ENCODE measurements at places on chromosomes 1 and 21.

GRCh38 chr1:56655991-56656613, 11.0 kb downstream of the PRKAA2 start:
- DNase-seq, result no peak

DNA sequence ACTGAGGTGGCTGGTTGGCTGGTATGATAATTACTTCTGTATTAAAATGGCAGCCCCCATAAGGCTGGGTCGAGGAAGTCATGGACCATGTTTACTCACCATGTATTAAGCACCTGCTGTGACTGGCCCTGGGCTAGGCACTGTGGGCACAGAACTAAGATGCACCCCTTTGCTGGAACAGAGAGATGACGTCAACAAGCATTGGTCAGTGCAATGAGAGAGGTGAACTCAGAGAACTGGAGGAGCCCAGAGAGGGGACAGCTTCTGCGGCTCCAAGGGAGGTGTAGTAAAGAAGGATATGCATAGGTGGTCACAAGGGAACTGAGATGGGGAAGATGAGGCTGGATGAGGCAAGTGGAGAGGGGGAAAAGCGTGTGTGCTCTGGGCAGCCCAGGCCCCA, 88.7 kb downstream of the KAZN start:
- no peak for DNase-seq

DNA sequence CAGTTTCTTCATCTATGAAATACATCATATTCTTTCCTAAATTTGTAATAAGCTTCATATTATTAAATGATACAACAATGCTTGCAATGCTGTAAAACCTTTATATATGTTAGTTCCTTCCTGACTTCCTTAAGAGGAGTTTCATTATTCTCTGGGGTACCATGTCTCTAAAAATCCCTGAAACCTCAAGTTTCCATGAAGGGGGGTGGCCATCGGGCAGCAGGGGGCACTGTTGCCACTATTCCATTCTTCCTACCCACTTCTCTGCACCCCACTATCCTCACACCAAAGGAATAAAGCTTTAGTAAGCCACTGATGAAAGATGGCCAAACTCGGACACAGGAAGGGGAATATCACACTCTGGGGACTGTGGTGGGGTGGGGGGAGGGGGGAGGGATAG, 9.0 kb upstream of the DMRTB1 start:
- DNase-seq, result no peak

GRCh38 chr1:53414632-53415031, 44.6 kb upstream of the DMRTB1 start:
- DNase-seq, result no peak

DNA sequence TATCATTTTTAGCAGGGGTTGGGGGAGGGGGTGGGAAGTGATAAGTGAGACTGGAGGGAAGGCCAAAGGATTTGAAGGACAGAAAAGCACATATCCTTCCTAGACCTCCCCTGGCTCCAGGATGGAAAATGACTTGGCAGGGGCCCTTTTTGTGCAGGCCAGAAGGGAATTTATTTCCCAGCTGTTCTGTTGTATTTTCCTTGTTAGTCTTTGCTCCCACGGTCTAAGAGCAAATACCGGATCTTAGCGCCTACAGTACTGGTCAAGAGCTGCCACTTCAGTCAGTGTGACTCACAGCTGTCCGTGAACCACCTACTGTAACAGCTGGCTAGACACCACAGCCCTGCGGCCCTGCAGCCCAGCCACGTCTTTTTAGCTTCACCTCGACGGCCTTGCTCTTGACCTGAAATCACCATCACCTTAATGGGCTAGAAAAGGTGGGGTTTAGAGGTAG, 51.0 kb upstream of the ERRFI1 start:
- DNase-seq, result peak; percentile 94

DNA sequence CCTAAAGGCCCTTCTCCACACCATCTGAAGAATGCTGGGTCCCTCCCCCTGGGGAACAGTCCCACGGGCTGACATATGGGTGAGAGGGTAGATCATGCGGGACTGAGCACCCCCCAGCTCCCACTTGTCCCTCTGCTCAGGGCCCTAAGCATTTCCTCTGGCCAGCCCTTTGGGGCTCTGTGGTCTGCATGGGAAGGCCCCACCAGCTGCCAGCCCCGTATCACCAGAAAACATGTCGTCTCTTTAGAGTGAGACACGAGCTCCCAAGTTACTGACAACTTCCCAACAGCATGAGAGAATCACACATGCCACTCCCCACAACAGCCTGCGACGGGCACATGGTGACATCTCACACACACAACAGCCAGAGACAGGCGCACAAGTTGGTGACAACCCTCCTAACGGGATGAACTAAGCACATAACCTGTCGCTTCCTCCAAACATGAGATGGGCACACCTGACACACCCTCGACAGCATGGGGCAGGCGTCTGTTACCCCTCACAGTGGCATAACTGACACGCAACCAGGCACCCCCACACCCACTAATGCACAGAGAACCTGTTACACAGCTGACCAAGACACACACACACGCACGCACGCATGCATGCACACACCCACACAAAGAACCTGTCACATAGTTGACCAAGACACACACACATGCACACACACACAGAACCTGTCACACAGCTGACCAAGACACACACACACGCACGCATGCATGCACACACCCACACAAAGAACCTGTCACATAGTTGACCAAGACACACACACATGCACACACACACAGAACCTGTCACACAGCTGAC, 41.2 kb downstream of the AHDC1 start:
- no peak for DNase-seq

GRCh38 chr1:179025975-179026812, 500 bp downstream of the FAM20B start:
- peak; percentile 60 for DNase-seq

DNA sequence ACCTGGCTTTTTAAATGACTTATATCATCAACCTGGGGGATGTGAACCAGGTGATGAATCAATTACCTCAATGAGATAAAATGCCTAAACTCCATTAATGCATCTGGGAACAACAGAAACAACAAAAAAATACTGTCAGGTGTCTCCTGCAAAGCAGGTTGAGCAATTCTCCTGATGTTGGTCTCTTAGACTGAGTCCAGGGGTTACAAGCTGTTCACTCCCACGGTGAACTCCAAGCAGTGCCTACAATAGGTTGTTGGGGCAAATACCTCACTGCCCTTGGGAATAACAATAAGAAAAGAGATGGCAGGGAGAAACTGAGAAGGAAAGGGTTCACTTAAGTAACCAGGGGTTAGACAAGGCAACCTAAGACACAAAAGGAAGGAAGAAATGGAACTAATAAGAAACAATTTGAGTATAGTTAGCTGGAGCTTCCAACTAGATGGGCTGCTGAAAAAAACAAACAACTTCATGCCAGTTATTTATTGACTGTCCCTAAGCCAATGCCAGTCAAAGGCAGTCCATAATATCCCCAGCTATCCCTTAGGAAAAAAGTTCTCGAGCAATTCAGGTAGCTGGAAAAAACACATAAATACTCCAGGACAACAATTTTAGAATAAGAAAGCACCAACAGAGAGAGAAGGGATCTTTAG, 97.6 kb upstream of the MAGI3 start:
- DNase-seq, result no peak

GRCh38 chr21:45029298-45029947, 45.0 kb upstream of the ADARB1 start:
- DNase-seq, result peak; percentile 28

- no peak for DNase-seq
Measured at GRCh38 chr21:42075686-42076471, 4.8 kb downstream of the UMODL1 start.

- DNase-seq, result peak; percentile 83
Measured at GRCh38 chr1:29688471-29689365, 452.4 kb downstream of the PTPRU start.

DNA sequence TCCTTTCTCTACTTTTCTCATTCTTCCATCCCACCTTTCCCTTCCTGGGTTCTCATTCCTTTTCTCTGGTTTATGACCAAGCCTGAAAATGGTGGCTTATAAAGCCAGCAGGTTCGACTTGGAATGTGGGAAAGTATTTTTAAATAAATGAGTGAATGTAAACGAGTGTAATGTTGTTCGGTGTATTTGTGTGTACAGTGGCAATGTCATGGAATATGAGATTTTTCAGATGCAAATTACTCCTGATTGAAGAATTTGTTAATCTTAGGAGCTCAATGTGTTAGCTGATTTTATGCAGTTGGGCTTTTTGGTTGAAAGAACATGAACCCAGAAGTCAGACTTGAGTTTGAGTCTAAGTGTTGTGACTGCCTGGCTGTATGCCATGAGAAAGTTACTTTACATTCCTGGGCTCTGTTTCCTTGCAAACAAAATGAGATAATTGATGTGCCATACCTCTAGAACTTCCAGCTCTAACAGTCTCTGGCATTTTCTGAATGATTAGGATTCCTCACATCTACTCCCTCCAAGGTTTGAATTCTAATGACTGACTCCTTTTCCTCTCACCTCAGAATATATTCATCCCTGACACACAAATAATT, 6.6 kb downstream of the SGIP1 start:
- peak; percentile 70 for DNase-seq

DNA sequence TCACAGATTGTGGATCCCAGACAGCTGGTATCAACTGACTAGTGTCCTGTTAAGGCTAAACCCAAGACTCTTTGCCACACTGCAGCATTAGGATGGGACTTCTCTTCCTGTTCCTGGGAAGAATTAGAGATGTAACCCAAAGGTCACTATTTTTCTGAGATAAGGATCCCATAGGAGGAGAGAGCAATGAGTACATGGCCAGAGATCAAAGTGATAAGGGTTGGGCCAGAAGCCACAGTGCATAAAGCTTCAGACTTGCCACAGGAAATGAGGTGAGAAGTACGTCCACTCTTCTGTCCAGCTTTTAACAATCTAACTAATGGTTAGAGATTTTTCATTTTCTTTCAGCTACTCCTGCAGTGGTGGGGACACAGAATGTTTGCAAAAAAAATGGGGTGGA, at the start of gene HSD3B1:
Gene HSD3B1, plus strand, starts transcription at position 270 of the 400 bp plus-strand sequence. CDS start 267 bp downstream, outside the sequence.
- DNase-seq, result no peak

- DNase-seq, result no peak
Measured at GRCh38 chr1:2134266-2134620, 60.3 kb downstream of the FAAP20 start.

GRCh38 chr21:29928537-29928936, 11.3 kb downstream of the GRIK1 start:
- DNase-seq, result no peak

GRCh38 chr1:53271446-53272090, 33.2 kb upstream of the MAGOH start:
- DNase-seq, result no peak

GRCh38 chr1:63739452-63739851, 34.4 kb upstream of the ROR1 start:
- DNase-seq, result no peak

Data from amniotic epithelial cell (primary cell).